Naive thymus-derived CD4-positive, alpha-beta T cell (primary cell): ENCODE measurements at places on chromosomes 12 and 14.

DNA sequence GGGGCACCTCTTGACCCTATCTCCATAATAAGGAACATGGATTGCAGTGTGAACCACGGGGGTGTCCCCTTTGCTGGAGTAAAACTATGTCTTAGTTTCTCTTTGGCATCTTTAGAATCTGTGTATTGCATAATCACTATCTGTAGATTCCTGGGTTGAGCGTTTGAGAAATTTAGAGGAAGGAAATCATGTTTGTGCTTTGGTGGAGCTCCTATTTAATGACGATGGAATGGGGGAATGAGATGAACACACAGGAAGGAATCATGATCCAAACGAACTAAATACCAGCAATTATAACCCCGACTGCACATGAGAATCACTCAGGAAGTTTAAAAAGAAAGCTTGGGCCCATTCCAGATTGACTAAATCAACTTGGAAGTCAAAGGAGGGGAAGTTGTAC, 1.3 kb upstream of the MYG1 start:
- DNase-seq = no peak

- DNase-seq = no peak
Measured at GRCh38 chr12:76446090-76446489, 97.9 kb upstream of the BBS10 start.

DNA sequence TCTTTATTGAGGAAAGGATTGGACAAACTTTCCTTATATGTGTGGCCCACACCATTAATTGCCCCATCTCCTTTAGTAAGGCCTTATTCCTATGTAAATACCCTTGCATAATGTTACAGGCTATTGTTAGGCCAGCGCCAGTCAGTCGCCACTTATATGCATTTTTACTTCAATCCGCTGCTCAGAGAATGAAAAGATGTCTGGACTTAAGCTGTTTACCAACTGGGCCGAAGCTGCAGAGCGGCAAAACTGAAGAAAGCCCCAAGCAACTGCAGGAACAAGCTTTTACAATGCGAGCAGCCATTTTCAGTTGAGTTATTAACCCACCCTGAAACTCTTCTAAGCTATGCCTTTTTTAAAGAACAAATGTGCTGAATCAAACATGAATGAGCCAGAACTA, 92.1 kb upstream of the OTX2 start:
- DNase-seq = no peak

- DNase-seq = peak; percentile 12
Measured at GRCh38 chr12:108939594-108939993, 59.7 kb downstream of the DAO start.

GRCh38 chr12:120710031-120710804, at the start of gene UNC119B:
Gene UNC119B (plus strand): TSS chr12:120710458. CDS start chr12:120710475, 17 bp downstream.
- DNase-seq = peak; percentile 75
